ENCODE measurements at places on chromosomes 3 and 15.

DNA sequence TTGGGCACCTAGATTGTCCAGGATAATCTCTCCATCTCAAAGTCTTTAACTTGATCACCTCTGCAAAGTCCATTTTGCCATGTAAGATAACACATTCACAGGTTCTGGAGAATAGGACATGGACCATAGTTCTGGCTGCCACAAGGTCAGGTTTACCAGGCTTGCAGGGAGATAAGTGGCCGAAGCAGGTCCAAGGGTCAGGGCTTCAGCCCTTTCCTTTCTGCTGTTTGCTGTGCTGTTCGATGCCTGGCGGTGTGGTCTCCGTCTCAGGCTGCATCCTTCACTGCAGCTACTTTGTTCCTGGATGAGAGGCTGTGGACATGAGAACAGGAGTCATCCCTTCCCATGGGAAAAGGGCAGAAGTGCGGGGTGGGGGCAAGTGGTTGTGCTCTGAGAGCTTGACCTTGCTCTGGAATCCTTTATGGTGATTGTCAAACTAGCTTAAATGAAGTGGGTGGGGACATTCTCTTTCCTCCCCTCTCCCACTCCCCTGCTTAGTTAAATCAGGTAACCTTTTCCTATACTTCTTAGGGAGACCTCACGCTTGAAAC, 320.2 kb upstream of the C2CD4B start:
- no peak for DNase-seq

GRCh38 chr3:133887803-133888703, 7.6 kb downstream of the RAB6B start:
- DNase-seq = no peak

GRCh38 chr3:55091381-55092225, 163.7 kb upstream of the LRTM1 start:
- DNase-seq = no peak

DNA sequence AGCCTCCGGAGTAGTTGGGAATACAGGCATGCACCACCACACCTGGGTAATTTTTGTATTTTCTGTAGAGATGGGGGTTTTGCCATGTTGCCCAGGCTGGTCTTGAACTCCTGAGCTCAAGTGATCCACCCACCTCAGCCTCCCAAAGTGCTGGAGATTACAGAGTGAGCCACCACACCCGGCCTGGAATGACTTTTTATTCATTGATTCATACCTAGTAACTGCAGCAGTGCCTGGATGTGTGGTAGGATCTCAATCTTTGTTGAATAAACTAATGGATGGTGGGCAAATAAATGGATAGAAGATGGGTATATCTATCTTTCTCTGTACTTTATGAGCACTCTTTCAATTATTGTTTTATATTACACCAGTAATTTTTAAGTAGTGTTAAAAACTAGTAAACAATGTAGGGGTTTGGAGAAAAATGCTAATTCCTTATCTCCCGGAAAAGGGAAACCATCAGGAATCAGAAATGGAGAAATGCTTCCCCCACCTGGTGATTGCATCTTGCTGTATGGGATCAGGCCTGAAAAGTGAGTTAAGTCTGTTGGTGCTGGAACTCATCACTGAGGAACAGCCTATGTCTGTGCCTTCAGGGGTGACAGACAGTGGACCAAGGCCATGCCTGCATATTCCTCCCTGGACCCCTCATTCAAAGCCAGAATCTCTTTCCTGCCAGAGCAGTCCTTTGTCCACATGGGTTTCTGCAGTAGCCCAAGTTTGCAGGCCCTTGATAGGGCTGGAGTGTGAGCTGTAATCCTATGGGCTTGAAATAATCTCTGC, 161.0 kb upstream of the CTDSPL start:
- DNase-seq = no peak

GRCh38 chr3:101972430-101973162, 123.3 kb downstream of the NFKBIZ start:
- DNase-seq = no peak

DNA sequence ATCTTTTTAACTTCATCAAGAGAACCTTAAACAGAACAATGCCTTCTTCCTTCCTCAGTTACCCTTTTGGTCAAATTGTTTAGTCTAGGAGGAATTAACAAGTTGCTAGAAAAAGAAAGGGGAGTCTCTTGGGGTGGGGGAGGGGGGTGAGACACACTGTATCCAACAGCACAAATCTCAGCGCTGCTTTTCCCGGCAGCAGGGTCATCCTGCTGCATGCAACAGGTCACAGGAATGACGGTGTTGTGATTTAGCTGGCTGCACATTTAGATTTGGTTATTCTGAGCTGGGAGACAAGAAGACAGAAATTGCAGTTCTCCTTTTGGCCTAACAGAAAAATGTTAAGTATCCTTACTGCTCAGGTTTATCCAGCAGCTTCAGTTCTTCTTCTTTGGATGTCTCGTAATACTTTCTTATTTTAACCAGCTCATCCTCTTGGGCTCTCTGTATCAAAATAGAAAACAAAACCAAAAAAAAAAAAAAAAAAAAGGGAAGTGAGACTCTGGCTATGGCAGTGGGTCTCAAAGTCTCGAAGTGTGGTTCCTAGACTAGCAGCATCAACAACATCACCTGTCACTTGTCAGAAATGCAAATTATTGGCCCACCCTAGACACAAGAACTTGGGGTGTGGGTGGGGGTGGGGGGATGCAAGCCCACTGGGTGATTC, 190.5 kb downstream of the GREM1 start:
- peak; percentile 81 for DNase-seq

GRCh38 chr3:28700728-28701127, 352.1 kb upstream of the AZI2 start:
- DNase-seq = no peak

DNA sequence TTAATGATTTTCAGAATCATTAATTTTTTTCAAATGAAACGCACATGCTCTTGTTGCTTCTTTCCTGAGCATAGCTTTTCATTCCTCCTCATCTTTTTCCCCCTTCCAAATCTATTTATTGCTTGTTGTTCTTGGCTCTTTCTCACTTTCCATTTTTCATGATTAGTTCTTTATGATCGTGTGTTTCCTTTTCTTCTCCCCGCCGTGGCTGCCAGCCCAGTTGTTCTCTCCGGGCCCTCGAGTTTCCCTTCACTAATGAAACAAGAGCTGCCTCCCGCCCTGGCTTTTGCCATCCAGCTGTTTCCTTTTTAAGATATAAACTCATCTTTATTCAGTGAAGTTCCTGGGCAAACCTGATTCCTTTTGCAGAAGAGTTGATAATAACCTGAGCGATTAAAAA, 170.2 kb upstream of the NR2F2 start:
- DNase-seq = no peak

DNA sequence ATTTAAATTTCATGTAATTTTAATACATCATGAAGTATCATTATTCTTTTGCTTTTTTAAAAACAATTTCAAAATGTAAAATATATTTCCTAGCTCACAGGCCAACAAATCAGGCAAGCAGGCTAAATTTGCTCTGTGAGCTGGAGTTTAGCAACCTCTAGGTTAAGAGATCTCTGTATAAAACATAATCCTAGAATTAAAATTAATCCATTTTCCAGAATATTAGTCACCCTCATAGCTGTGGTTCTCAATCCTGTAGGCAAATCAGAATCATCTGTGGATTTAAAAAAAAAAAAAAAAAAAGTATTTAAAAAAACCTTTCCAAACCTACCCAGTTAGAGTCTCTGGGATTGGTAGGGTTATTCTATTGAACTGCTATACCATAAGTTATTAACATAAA, 209.7 kb downstream of the MINAR1 start:
- no peak for DNase-seq

- no peak for DNase-seq
These were observed 500.9 kb downstream of the SOX2 start for GRCh38 chr3:182212479-182213076.

- DNase-seq = no peak
These were observed 901 bp downstream of the ICE2 start for GRCh38 chr15:60477916-60478565.

DNA sequence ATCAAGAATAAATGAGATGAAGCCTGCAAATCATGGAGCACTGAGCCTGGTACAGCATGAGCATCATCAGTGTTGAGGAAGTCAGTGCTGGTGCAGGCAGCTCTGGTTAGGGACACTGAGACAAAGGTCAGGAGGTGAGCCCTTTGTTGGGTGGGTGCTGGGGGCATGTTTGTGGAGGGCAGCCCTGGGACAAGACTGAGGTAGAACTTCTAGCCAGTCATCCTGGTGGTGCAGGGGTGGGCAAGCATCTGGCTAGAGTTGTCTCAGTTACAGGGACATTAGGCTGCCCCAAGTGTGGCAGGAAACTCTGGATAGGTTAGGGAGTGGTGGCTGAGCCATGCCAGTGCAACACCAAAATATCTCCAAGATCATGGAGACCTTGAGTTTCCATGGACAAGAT, 27.3 kb downstream of the WNT5A start:
- no peak for DNase-seq

DNA sequence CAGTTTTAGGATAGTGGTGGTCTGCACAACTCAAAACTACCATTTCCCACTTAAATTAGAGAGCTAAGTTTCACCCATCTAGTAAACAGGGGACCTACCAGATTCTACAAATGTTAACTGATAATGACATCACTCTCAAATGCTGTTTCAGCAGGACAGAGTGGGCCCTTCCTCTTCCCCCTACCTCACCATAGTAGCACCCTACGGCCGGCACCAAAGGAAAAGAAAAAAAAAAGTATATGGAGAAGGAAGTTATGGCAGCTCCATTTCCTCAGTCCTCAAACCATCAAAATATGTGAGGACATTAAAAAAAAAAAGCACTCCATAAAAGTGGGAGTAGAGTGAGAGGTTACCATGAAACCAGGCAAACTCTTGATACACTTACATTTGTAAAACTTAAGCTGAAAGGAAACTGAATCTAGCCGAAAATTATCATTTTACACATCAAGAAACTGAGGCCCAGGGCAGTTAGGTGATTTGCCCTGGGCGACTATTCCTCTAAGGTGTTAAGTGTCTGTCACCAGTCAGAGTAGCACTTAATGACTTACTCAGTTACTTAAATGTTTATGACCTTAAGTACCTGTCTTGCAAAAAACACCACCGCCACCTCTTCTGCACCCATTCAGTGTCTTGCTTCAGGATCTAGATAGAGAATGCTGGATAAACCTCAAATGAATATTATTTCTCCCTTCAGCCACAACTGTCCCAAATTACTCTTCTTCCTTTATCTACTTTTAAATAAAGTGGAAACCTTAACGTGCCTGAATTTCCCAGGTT, 2.7 kb downstream of the MSL2 start:
- DNase-seq = no peak

GRCh38 chr3:50651920-50652529, 22.7 kb upstream of the DOCK3 start:
- DNase-seq = no peak

- DNase-seq = no peak
These were observed 481.1 kb downstream of the ZNF385D start for GRCh38 chr3:21269882-21270281.

DNA sequence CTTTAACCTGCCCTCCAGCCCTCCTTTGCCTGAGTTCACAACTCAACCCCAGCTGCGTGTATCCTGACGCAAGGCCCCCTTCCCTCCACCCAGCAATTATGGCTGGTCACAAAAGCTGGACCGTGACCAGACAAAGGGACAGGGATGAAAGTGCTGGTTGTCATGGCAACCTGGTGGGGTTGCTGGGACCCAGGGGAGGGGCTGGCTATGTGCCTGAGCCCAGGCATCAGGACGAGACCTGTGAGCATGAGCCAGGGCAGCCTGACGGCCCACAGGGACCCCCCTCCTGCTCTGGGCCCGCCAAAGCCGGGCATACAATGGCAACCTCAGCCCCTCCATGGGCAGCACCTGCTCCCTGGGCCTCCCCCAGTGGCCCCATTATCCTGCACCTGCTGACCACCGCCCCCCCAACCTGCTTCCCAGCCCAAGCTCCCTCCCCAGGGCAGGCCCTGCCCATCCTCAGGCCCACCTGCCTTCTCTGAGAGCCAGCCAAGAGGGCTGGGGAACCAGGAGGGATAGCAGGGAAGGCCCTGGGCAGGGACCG, 4.5 kb upstream of the DNAH1 start:
- DNase-seq = no peak

- DNase-seq = no peak
These were observed 833 bp upstream of the SLC22A13 start for GRCh38 chr3:38264779-38265178.

DNA sequence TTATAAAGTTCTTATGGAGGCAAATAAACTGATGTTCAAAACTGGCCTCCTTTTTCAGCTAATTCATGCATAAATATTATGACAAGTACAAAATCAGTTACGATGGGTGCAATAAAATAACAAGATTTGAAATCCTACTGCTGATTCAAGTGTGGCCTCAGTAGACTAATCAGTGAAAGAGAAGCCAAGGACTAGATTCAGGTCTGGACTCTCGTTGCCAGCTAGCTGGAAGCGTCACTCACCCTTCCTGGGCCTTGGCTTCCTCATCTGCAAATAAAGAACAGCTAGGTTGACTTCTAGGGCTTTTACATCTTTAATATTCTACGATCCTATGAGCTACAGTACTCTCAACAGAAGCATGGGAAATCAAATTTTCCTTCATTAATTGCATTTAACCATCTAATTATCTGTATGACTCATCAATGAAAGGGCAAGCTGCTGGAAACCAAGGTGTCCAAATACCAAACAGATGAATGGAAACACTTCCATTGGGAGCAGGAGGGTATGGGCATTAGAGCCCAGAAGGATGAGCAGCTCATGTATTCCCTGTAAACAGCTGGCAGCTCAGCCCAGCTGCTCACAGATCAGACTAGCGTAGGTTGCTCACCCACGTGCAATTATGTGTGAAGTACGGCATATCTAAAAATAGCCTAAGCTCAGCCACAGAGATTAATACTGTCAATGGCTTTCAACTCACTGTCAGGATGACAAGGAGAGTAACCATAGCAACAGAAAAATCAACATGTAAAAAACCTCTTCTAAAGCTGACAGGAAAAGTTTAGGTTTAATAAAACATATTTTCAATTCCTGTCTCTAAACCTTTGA, 294.8 kb downstream of the PLCL2 start:
- DNase-seq = no peak

DNA sequence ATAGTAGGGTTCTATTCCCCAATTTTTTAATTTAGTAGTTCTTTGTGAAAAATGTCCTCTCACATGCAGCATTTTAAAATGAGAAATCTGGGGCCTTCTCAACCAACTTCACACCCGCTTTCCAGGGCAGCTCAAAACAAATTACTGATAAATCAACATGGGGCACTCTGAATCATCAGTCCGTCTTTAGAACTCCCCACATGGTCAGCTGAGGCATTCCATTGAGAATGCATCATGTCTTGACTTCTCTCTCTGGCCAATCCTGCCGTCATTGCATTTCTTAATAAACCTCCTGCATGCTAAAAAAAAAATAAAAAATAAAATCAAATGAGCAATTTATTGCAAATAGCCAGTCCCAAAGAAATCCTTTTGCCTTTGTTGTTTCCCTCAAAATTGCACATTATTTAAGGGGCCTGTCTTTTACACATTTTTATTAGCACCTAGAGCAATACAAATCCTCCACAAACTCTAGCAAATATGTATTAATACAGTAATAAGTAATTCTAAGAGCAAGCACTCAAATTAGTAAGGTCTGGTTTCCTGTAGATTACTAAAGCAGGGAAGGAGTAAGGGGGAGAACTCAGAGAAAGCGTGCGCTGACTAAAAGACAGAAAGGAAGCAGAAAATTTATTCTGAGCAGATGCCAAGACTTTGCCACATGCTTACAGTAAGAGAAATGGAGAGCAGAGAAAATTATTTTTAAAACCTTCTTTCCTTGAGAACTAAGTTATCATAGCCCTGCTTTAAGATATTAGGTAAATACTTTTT, 175.7 kb downstream of the TNIK start:
- peak; percentile 68 for DNase-seq
